ENCODE measurements at places on chromosomes 12 and 14. TPM values are rescaled to one million over a fixed set of nuclear protein-coding genes. Genes with fewer than 3 reads are reported as not detected.

Gene ANKRD33
- total RNA-seq: not detected

Gene MYO1H
- total RNA-seq: not detected

Gene GPRC5D
- not detected for total RNA-seq

Gene C12orf60
- total RNA-seq: 0.79 TPM

Gene RDH11
- total RNA-seq: 37.4 TPM

Gene TEX52
- not detected for total RNA-seq

Gene DEPDC4
- total RNA-seq: 0.16 TPM

Gene OR4K15
- not detected for total RNA-seq

Gene CEP170B
- total RNA-seq: 0.30 TPM

Gene TSPAN9
- total RNA-seq: 1.6 TPM

Gene PCBP2
- total RNA-seq: 1,083 TPM

Gene HNF1A
- total RNA-seq: not detected

DNA sequence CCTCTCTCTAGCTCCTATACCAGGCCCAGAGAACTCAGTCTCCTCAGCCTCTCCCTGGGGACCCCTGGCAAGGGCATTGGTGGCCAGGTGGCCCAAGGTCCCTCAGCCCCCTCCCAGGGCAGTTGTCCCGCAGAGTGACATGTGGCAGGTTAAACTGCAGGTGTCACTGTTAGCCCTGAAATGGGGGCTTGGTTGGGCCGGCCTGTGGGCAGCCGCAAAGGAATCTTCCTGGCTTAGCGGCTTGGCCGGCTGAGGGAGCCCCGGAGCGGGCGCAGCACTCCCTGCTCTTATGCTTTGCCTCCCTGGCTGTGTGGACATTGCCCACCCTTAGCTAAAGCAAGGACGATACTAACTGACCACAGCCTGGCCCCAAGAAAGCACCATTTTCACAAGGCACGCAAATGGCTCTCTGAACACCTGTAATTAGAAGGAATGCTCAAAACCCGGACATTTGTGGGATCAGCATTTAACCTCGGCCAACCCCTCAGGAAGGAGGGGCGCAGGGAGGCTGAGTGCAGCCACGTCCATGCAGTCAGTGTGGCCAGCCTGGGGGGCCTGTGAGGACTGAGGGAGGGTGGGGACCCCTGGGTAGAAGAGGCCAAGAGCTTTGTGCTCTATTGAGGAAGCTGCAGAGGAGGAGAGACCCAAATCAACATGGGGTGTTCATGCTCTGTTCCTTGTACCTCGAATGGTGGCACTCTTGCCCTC lies 82.2 kb downstream of the PAPOLA start:
- no peak for DNase-seq

DNA sequence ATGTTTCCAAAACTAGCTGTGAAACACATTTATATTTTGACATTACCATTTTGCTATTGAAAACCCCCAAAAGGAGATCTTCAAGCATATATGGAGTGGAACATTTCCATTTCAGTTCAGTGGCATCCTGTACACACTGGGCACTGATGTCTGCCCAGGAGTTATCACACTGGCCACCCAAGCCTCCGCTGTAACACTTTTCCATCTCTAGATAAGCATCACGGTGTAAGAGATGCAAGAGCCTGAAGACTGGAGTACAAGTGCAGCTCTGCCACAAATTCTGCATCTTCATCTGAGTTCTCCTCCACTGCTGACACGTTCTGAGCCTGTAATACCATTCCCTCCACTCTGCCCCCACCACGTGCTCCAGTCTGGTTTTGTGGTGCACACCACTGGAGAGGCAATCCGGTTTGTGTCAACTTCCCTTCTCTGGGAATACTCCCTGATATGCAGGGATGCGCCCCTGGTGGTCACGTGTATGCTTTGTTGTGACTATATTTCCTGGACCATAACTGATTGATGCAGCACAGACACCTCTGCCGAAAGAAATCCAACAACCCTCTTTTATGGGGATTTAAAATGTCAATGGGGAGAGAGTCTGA lies 12.7 kb downstream of the SPTLC2 start:
- DNase-seq: no peak

- DNase-seq: no peak
These were observed 185.1 kb upstream of the DDHD1 start for GRCh38 chr14:53338192-53338591.

GRCh38 chr12:108683906-108684556 lies 47.3 kb downstream of the CORO1C start:
- no peak for DNase-seq

- DNase-seq: peak; percentile 60
These were observed 5.7 kb downstream of the INF2 start for GRCh38 chr14:104694991-104695659.

DNA sequence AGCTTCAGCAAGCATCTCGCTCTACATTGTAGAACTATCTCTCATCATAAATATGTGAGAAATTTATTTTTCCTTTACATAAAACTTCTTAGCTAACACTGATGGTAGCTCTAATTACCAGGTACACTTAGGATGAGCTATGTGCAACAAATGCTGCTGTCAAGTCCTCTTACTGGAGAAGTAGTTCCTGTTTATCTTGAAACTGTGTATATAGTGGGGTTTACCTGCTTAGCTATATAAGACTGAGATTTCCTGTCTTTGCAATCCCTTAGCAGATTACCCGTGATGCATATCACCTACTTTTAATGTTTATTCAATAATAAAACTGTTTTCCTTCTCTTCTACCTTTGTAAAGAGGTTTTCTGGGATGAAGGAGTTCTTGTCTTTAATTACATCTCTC lies 98.0 kb upstream of the USP15 start:
- DNase-seq: no peak

GRCh38 chr12:85448548-85449139 lies 168.6 kb downstream of the ALX1 start:
- DNase-seq: no peak

DNA sequence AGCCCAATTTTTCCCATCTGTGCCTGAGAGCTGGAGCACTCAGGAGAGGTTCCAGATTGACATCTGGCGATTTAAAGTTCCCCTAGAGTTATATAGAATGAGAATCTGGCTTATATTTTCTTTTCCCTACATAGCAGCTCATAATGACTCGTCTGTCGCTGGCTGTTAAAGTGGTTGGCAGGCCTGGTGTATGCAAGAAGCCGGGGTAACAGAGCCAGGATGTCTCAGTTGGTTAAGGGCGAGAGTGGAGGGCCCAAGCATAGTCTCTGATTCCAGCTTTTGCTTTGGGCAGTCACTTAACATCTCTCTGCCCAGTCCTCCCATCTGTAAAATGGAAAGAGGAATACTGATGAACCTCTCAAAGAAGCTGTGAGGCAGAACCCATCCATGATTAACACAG lies 751.6 kb downstream of the NOVA1 start:
- DNase-seq: no peak

- no peak for DNase-seq
These were observed 523.0 kb upstream of the FOXG1 start for GRCh38 chr14:28243600-28243999.

DNA sequence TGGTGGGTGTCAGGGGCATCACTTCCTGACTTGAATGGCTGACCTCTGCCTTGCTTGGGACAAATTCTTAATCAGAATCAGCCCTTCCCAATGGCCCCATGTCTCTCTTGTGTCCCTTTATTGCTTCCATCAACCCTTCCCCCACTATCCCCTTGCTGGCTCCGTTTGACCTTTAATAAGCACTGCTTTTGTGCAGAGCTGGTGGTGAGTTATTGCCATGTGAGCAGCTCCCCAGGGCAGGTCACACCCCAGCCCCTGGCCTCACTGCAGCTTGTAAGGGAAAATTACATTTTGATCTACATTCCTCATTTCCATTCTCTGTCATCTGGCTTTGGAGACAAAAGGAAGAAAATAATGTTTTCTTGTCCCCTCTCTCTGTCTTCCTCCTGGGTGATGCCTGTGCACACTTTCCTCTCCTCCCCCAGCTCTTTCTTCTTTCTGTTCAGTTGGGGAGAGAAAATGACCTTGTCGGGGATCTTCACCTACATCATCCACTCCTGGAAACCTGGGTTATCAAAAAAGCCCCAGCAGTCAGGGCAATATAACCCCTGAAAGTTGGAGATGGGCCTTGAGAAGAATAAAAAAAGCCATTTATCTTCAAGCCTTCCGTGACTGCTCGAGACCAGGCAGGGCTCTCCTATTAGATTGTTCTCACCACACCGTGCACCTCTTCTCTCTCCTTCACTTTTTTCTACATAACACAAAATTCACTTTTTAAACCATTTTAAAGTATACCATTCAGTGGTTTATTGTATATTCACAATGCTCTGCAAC lies 100.4 kb upstream of the SRRM4 start:
- no peak for DNase-seq

GRCh38 chr12:27185234-27186021 lies 58.7 kb upstream of the STK38L start:
- DNase-seq: no peak

GRCh38 chr14:99441918-99442317 lies 38.7 kb downstream of the SETD3 start:
- no peak for DNase-seq

DNA sequence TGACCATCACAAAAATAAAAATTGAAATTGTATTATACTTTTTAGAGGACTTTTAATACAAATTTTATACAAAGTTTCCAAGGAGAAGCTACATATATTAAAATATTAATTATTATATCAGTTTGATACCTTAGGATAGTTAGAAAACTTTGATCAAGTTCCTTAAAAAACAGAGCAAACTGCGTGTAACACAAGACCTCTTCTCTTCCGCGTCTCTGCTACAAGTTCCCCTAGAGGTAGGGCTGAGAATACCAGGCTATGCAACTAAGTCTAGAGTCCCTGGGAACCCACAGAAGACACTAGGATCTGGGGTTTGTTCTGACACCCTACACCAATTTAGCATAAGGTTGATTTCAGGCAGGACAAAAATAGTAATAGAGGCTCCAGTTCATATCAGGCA lies 319.0 kb downstream of the FOXG1 start:
- DNase-seq: no peak

DNA sequence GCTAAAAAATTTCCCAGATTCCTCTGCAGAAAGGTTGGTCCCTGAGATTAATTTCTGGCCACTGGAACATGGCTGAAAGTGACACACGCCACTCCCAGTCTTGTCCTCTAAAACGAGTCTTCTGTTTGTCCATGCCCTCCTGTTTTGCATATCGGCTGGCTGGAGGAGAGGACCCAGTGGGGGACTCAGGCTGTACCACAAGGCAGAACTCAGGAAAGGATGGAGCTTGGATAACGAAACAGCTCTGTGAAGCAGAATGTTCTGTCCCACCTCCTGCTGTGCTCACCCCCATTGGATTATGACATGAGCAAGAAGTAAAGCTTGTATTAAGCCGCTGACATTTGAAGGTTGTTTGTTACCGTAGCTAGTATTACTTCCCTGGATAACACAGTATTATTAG lies 856.2 kb downstream of the BCL11B start:
- DNase-seq: no peak

GRCh38 chr14:96958057-96958456 lies 160.9 kb downstream of the VRK1 start:
- DNase-seq: no peak

- DNase-seq: no peak
These were observed 10.0 kb upstream of the KRT82 start for GRCh38 chr12:52415870-52416750.

- DNase-seq: no peak
These were observed 232.8 kb upstream of the SEL1L start for GRCh38 chr14:81766321-81766915.

GRCh38 chr12:53806721-53807120 lies 54.9 kb upstream of the CISTR start:
- DNase-seq: no peak

DNA sequence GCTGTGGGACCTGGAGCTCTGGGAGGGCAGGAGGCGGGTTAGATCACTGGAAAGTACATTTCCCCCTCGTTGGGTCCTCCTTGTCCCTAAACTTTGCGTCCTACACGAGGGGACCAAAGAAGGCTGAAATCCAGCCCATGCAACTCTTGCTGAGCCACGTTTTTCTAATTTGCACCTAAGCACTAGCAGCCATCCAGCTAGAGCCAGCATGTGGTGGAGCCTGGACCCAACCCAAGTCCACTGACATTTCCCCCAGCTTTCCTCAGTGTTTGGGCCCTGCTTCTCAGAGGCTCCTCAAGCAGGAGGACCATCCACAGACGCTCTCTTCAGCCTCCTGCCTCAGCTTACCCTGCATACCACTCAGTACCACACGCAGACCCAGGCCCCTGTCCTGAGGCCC lies 49.7 kb downstream of the TSPAN11 start:
- DNase-seq: no peak

- no peak for DNase-seq
These were observed 7.0 kb downstream of the NKX2-1 start for GRCh38 chr14:36513012-36513420.

- no peak for DNase-seq
These were observed 2.6 kb downstream of the CYP46A1 start for GRCh38 chr14:99686557-99687283.
